Cortex of kidney (tissue), 1 donor: ENCODE measurements at places on chromosomes 2 and 18.

- DNase-seq: no peak
These were observed 42.2 kb upstream of the LINC00305 start for GRCh38 chr18:64191069-64191468.

- DNase-seq: no peak
These were observed 52.3 kb upstream of the ROCK1 start for GRCh38 chr18:21163647-21164547.

DNA sequence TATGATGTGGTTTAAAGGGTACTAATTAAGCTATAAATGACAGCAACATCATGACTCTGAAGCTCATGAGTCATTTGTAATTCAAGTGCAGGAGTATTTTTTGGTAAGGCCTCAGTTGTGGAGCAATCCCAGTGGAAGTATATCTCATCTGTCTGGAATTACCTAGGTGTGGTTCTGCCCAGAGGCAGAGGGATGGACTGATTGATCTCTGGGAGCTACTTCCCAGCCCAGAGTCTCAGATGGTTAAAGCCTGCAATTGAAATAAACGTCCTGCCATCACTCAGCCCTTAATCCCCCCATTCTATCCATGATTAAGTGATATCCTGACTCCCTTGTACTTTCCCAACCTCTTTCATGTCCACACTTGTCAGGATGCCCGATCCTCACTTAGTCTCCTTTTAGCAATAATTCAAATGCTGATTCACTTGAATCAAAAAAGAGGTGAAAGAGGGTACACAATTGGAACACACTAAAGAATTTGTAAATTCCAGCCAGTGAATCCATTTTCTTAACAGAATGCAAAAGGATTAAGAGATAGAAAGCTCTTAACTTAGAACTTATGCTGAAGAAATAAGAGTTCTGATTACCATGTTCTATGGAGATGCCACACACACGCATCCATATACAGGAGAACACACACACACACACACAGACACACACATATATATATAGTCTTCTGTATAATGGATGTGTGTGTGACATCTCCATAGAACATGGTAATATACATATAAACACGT, 664.4 kb downstream of the NYAP2 start:
- no peak for DNase-seq

DNA sequence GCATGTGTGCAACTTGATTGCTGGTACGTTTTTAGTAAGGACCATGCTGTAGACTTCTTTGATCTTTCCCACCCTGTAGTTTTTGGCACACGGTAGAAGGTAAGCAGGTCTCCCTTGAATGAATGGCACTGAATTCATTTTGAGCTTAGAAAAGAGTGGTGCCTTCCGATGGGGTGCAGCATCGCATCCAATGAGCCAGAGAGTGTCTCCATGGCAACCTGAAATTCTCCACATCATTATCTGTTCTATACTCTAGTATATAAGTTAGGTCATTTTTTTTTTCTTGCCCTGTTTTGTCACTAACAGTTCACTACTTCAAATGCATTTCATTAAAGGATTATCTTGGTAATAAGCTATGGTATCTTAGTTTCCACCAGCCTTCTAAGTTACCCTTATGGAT, 81.2 kb upstream of the REV1 start:
- DNase-seq: no peak

- no peak for DNase-seq
These were observed 141.7 kb downstream of the DIS3L2 start for GRCh38 chr2:232103140-232103737.
